ENCODE measurements at places on chromosomes 6 and 20.

GRCh38 chr6:137471986-137472385 is 22.2 kb downstream of the OLIG3 start:
- DNase-seq = no peak

DNA sequence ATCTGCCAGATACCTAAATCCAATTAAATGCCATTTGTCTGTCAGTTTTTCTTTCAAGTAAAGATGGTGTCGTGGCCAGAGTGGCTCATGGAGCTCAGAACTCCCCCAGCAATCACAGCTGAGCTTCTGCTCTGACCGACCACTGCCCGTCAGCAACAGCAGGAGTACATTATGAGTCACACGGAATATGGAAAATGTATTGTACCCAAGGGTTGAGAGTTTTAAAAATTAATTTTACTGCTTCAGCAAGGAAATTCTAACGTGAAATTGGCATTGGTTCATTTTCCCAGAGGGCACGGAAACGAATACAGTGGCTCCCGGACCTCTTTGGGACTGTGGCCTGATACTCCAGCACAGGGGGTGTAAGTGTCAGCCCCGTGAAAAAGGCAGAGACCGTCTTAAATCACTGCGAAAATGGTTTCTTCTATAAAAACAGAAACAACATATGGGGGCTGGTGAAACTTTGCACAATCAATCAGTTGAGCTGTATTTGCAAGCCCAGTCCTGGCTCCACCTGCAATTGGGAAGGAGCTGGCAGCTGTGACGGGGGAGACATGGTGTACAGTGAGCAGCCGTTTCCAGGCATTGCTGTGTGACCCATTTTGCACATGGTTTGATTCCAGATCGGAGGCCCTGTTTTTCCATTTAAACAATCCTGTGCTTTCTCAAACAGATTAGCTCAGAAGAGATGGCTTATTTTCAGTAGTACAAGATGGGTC is 12.8 kb downstream of the NPEPL1 start:
- DNase-seq = no peak

DNA sequence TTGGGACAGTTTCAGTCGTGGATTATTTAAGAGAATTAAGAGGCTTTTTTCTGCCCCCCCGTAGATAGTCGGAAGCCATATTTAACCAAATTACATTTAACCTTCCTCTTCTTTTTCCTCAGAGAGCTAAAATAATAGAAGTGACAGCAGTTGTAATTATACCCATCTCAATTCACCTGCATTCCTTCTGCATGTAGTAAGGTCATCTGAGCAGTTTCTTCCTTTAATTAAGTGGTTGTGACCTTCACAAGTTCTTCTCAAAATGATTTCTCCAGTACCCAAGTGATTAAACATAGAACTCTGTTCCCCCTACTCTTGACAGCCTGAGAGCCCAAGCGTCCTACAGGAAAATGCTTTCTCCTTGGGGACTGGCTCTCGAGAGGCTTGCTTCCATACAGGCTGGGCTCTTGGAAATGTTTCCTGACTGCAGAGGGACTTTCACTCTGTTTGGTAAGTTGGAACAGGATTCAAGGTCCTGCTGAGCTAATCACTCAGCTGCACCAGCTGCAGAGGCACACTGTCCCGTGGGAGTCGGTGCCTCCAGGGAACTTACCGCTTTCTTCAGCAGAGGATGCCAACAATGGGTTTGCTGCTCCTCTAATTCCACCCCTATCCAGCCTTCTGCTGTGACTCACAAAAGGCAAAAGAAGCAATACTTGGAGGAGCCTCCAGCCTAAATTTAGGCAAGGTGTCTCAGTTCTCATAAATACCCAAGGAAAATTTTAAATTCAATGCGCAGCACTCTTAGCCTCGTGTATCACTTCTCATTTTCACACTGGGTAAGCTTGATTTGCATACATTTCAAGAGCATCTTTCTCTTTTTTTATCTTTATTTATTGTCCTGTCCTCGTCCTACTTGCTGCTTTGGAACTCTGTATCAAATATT is 414.9 kb downstream of the KIF16B start:
- DNase-seq = no peak

GRCh38 chr6:25083784-25084507 is 148.2 kb upstream of the RIPOR2 start:
- DNase-seq = no peak

DNA sequence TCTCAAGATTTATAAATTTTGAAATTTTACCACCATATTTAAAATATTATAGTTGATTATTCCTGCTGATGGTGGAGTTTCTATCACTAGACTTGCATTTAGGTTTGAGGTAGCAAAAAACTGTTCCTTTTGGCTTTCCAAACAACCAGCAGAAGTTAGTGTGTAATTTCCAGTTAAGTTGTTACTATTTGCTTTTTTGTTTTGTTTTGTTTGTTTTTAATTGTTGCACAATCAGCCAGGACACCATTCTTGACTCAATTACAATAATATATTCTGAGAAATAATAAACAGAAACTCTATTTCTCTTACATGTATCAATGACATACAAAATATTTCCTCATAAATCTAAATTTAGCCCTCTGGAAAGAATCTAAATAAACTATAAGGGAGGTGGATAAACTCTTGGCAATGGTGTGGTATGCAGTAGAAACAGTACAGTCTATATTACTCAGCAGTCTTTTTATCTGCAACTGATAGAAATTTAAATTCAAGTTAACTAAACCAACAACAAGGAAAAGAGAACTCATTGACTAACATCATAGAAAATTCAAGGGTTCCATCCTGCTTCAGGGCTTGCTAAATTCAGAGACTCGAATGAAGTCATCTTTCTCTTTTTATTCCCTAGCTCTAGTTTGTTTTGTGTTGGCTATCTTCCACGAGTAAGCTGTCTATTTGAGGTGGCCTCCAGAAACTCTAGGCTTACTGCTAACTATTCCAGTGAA is 19.4 kb upstream of the COL19A1 start:
- no peak for DNase-seq

GRCh38 chr6:166024252-166024651 is 143.4 kb downstream of the TBXT start:
- DNase-seq = no peak

- DNase-seq = peak; percentile 75
Measured at GRCh38 chr20:63698739-63699465, 2.5 kb downstream of the TNFRSF6B start.

- no peak for DNase-seq
Measured at GRCh38 chr6:157133856-157134255, 189.5 kb downstream of the TMEM242 start.

DNA sequence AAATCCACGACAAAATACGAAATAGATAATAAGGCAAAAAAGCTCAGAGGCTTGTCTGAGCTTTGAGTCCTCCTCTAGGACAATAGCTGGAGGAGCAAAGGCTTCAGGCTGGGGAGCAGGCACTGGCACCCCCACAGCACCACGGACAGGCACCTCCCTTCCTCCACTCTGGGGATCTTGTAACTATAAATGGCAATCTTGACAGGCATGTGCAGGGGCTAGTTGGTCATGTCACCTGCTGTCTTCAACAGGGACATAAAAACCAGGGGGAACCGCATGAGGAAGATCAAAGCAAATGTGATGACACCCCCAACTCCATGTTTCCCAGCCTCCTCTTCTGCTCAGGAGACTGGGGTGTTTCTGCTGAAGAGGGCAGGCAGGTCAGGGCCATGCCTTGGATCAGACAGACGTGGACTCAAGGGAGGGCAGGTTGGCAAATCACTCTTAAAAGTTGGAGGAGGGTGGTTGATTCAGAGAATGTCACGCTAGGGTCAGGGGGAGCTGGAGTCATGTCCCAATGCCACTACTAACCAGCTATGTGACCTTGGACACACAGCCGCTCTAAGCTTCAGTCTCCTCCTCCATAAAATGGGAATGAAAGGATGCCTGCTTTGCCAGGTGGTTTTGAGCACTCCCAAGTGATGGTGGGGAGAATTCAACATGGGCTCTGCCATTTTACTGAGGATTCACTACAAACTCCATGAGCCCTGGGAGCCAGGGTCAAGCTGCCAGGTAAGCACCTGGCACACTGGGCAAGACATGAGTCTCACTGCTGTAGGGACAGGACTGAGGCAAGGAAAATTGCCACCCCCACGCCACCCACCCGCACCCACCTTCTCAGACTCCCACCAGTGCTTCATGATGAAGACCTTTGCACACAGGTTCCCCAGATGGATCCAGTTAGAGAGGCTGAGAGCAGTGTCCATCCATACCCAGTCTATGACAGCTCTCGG is 48.0 kb downstream of the NPEPL1 start:
- DNase-seq = no peak

- no peak for DNase-seq
Measured at GRCh38 chr20:17394411-17394810, 136.8 kb downstream of the BFSP1 start.

- DNase-seq = no peak
Measured at GRCh38 chr20:62374331-62375152, 7.4 kb upstream of the LAMA5 start.

DNA sequence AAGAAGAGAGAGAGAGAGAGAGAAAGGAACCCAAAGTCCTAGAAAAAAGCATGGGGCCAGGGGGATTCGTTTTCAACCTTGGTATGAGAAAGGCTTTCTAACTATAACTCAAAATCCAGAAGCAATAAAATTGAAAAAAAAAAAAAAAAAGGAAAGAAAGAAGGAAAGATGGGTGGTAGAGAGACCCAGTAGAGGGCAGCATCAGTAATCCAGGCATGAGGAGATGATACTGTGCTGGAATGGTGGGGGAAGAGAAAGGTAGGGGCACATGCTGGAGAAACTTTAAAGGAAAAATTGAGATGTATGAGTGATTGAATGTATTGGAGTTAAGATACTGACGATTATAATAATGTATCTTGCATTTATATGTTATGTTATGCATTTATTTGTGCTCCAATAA is 1040.7 kb upstream of the FLRT3 start:
- no peak for DNase-seq

- no peak for DNase-seq
Measured at GRCh38 chr20:58702161-58702510, 9.5 kb downstream of the NPEPL1 start.

GRCh38 chr20:51727872-51728271 is 40.3 kb downstream of the ATP9A start:
- DNase-seq = no peak

DNA sequence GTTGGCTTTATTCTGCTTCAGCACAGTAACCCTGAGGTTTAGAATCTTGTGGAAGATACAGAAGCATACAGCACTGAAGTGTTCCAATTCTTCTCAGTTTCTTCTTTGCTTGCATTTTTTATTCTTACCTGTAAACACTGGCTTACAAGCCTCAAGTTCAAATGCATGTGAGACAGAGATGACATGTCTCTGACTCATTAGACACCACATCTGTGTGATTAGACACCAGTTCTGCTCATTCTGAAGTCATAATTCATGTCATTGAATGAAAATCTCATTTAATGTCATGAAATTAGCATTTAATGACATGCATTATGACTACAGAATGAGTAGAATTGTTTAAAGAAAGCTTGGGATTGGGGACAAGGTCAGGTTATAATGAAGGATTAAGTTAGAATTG is 5.8 kb downstream of the GZF1 start:
- DNase-seq = no peak

GRCh38 chr6:11575408-11576033 is 38.0 kb downstream of the TMEM170B start:
- peak; percentile 50 for DNase-seq

GRCh38 chr20:41476013-41476441 is 109.4 kb upstream of the EMILIN3 start:
- no peak for DNase-seq

Measured in kidney epithelial cell (primary cell).